ENCODE measurements at places on chromosomes 3 and 15. TPM values are rescaled to one million over a fixed set of nuclear protein-coding genes. Genes with fewer than 3 reads are reported as not detected.
A peak's percentile ranks its signal among the peaks of the same experiment; 100 is the strongest.

Gene SLC28A2
- not detected for polyA plus RNA-seq

Gene TRH
- not detected for polyA plus RNA-seq

Gene SLC6A20
- polyA plus RNA-seq, result not detected

Gene GTPBP8
- polyA plus RNA-seq, result 18.8 TPM

- DNase-seq, result no peak
Observed at GRCh38 chr3:17752436-17752835, 10.0 kb upstream of the TBC1D5 start.

DNA sequence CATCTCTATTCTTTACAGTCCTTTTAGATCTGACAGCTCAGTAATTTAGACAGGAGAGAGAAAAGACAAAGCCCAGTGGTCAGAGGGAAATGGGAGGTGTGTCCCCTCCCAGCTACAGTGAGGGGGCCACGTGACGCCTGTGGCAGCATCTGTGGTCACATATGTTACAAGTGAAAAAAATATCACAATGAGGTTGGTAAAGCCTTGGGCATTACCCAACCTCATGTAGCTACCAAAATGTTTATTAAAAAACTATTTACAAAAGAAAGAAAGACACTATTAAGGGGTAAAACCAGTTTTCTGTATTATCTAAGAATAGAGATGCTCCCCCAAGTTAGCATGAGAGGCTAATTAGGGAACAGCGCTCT is 42.9 kb upstream of the PLCL2 start:
- DNase-seq, result peak; percentile 52

DNA sequence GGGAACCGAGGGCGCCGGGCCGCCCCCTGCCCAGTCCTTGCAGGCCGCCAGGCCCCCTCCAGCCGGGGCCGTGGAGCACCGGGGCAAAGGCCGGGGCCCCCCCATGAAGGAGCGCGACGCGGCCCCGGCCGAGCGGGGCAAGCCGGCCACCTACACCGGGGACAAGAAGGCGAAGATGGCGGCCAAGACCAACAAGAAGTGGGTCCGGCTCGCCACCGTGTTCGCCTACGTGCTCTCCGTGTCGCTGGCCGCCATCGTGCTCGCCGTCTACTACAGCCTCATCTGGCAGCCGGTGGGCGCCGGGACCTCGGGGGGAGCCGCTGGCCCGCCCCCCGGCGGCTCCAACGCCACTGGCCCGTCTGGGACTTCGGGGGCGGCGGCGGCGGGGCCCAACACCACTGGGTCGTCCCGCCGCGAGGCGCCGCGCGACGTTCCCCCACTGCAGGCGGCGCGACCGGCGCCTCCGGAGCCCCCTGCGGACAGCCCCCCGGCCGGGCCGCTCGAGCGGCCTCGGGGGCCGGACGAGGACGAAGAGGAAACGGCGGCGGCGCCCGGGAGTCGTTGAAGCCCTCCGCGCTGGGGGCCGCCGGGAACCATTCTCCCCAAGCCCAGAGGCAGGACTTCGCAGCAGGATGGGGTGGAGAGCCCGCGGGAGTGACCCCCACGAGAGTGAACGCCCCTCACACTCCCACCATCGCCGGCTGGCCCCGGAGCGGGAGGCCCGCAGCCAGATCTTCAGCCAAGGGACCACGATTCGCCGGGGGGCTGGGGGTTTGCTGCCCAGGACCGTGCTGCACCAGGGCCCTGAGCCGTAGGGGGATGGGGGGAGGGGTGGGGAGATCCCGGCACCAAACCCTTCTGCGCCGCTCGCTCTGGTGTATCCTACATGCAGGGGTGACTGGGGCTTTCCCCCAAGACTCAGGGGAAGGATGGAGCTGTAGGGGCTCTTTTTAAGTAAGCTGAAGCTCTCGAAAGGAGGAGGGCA is 753 bp downstream of the INAFM2 start:
- DNase-seq, result no peak

DNA sequence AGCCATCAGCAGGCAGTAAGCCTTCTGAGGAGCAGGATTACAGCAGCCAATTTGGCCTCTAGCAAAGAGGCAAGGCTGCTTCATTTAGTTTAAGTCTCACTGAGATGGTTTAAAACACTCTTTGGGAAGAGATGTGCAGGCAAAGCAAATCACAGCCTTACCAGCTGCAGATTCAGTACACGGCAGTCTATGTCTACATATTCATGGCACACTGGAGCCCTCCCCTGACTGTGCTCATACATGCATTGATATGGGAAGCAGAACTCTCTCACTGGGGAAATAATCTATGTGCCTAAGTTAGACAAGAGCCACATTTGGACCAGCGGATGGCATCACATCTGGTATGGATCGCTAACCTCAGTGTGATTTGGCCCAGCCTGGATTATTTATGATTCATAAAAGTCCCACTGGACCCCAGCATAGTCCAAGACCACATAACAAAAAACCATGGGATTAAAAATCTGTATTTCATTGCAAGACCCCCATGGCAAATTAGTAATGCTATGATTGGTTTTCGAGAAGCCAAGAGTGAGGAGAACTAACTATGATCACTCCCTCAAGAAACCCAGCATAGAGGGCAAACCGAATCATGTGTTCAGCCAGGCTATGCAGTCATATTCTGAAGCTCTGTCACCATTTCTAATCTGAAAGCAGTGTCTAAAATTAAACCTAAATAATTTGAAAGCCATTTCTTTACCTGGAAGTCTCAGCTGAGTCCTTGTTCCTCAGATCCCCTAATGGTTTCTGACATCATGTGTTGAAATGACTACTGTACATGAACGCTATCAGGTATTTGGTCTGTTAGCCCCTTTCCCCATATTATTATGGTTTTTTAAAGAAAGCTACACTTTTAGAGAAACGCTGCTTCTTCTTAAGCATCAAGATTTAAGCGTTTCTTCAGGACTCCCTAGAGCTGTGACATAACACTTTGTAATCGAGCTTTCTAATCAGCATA is 1.2 kb downstream of the PRICKLE2 start:
- no peak for DNase-seq

DNA sequence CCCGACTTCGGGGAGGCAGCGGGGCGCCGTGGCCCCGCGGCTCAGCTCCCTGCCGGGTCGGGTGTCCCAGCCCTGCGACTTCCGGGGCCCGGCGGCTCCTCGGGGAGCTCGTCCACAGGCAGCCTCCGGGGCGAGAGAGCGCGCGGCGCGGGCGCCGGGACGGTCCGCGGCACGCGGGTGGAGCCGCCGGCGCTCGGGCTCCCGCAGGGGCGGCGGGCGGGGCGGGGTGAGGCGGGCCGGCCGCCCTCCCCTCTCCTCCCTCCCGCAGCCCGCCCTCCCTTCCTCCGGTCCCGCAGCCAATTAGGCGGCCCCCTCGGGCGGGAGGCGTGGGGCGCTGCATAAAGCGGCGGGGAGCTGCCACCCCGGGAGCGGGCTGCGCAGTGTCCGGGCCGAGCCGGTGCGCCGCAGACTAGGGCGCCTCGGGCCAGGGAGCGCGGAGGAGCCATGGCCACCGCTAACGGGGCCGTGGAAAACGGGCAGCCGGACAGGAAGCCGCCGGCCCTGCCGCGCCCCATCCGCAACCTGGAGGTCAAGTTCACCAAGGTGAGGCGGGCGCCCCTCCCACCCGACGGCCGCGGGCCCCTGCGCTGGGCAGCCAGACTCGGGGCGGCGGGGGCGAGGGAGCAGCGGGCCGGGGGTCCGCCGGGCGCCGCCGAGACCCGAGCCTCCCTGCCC is at the start of gene ALDH1A3:
Gene ALDH1A3 (plus strand): TSS at position 368 of the 675 bp plus-strand sequence. CDS start 77 bp downstream, at position 445.
- DNase-seq, result peak; percentile 17

GRCh38 chr3:194306771-194307640 is 44.1 kb downstream of the CPN2 start:
- no peak for DNase-seq

GRCh38 chr3:187197335-187197649 is at the start of gene RTP1:
Gene RTP1 (plus strand): TSS chr3:187197486. CDS start chr3:187197516, 30 bp downstream.
- no peak for DNase-seq

DNA sequence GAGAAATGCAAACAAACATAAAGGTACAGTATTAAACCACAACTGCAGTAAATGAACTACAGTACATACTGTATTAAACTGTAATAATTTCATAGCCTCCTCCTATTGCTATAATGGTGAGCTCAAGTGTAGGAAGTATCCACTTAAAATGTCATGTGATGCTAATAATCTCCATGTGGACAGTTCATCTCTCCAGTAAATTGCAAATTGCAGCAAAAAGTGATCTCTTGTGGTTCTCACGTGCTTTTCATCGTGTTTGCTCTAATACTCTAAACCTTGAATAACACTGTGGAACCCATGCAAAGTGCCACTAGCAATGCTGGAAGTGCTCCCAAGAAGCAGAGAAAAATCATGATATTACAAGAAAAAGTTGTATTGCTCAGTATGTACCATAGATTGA is 9.2 kb upstream of the FNDC3B start:
- DNase-seq, result no peak

GRCh38 chr3:16126634-16127033 is 47.8 kb upstream of the GALNT15 start:
- DNase-seq, result no peak

DNA sequence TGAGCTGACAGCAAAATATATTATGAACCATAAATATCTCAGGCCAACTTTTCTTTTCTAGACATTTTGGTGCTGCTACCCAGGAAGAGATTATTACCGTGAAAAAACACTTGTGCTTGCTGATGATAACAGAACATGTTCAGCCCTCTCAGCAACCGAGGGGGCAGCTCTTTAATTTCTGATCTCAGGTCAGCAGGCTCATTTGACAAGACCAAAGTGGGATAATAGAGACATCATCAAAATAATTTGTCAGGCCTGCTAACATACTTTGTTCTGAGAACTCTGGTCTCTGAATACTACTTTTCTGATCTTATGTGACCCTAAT is 645.9 kb upstream of the KCNMB2 start:
- no peak for DNase-seq
